ENCODE measurements at places on chromosomes 3 and 15.

GRCh38 chr15:61798631-61799030 lies 261.6 kb downstream of the VPS13C start:
- no peak for DNase-seq

DNA sequence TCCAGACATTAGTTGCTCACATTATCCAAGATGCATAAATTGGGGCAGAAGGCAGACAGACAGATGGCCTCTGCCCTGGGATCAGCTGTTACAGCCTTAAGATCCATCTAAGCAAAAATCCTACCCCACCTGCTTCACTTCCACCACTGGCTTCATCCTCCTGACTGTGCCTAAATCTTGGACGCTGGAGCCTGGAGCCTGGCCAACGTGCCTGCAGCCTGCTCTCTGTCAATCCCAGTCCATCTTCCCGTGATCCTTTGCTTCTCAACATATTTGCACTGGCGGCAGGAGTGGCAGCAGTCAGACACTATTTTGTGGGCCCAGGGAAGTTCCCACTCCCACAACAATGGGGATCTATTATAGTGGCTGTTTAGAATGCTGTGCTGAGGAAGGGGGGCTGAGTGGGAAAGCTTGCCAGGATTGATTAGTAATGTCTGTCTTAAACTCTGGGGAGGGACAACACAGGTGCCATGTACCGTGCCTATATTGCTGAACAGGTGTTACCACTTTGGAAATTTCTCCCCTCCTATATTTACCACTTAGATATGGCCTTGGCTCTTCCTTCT lies 121.2 kb downstream of the MEGF11 start:
- DNase-seq: no peak

DNA sequence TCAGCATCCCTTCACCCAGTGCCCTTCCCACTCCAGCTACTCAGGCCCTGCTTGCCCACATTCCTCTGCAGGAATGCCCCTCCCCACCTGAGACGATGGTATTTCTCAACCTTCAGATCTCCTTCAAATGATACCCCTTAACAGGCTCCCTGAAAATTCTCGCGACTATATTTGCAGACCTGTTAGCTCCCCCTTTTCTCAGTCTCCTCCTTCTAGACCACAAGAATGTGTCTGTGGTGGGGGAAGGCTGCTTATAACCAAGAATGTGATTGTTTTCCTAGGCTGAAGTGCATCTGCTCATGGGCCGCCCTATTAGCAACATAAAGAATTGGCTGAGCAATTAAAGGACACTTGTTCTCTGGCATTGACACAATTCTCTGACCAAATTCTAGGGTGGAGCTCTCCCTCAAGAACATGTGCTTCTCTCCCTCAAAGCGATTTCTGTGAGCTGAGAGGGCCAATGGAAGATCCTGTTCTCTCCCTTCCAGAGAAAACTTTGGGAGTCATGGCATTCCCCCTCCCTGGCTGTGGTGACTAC lies 19.1 kb upstream of the LIMD1 start:
- DNase-seq: no peak

- no peak for DNase-seq
Observed at GRCh38 chr3:45567730-45568172, 26.8 kb upstream of the LIMD1 start.

GRCh38 chr15:36688310-36689011 lies 109.0 kb downstream of the CDIN1 start:
- peak; percentile 10 for DNase-seq

DNA sequence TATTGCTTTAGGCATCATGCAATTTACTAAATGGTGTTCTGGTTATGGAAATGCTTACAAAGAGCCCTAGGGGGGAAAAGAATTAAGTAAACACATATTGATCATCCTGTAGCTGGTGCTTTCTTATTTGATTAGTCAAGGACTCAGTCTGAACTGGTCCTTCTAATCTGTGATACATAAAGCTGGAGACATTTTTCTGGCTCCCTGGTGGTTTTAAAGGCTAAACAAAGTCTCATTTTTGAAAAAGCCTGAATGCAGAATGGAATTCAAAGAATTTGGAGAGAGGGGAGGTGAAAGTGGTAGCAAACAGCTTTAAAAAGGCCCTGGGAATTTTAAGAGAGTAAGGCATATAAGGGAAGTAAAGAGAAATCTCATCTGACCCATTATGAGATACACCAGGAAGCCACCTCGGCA lies 149.7 kb downstream of the RBMS3 start:
- DNase-seq: peak; percentile 13

DNA sequence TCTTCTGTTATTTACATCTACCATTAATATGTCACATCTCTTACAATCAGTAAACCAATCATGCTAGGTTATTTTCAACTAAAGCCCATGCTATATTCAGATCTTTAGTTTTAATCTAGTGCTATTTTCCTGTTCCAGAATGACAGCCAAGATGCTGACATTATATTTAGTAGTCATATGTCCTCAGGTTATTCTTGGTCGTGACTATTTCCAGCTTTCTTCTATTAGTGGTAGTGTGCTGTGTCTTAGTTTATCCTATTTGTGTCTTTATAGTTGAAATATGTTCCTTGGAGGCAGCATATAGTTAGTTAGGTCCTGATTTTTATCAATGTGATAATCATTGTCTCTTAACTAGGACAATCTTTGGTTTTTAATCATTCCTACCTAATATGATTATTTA lies 566.5 kb downstream of the CADM2 start:
- no peak for DNase-seq

- peak; percentile 64 for DNase-seq
Observed at GRCh38 chr3:127456471-127457093, 134.0 kb downstream of the TPRA1 start.

- DNase-seq: peak; percentile 50
Observed at GRCh38 chr3:30286007-30286669, 320.3 kb upstream of the TGFBR2 start.

DNA sequence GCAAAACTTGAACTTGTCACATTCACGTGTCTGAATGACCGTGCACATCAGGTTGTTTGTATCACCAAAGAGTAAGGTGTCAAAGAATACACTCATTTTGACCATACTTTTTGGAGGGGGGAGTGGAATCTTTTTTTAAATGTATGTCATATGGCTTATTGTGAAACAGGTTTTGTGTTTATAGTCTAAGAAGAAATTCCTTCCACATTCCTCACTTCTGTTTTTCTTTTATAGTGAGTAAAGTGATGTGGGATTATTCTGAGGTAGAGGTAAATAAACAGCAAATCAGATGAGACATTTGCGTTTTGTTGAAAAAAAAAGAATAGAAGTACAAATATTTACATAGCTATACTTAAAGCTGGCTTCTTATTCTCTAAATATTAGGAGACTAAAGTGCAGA lies 33.0 kb downstream of the SRP14 start:
- no peak for DNase-seq

DNA sequence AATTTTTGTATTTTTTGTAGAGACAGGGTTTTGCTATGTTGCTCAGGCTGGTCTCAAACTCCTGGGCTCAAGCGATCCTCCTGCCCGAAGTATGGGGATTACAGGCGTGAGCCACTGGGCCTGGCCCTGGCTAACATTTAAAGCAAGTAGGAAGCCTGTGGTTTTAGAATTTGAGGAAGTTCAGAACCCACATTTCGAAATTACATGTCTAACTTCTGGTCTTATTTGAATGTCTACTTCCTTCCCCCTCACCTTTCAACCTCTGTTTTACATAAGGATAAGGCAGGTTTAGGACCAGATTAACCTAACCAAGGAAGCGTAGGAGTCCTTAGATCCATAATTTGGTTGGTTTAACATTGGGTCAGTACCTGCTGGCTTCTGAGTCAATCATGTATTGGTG lies 120.5 kb upstream of the PROK2 start:
- no peak for DNase-seq

- no peak for DNase-seq
Observed at GRCh38 chr3:162094301-162094700, 597.7 kb downstream of the OTOL1 start.

GRCh38 chr15:75639191-75639708 lies 774 bp downstream of the IMP3 start:
- no peak for DNase-seq

DNA sequence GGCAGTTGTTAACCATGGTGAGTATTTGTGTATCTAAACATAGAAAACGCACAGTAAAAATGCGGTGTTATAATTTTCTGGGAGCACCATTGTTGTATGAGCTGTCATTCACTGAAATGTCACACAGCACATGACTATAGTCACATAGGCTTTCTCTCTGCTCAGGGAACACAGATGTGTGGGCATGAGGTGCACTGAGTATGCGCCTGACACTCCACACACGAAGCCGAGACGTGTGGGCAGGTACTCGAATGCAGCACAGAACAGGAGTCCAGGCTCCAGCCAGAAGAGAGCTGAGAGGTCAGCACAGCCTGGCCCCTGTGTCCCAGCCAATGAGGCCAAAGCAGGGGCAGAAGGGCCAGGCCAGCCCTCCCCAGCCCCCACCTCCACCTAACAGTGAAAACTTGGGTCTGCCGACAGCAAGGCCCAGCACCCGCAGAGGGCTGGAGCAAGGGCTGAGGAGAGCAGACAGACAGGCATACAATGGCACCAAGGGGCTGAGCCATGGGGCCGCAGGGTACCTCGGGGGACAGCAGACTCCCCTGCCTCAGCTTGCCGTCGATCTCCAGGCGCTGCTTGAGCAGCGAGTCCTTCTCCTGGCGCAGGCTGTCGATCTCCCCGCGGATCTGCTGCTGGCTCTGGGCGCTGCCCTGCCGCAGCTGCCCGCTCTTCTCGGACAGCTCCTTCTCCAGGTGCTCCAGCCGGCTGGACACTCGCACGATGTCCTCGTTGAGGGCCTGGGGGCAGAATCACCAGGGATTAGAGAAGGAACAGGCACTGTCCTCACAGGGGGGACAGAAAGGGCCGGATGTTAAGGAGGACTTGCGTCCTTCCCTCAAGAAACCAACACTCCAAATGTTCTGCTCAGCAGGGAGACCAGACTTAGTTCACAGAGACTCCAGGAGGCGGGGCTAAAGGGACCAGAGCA lies 24.0 kb downstream of the KIF7 start:
- no peak for DNase-seq

GRCh38 chr15:100338971-100339444 lies 2.8 kb downstream of the ADAMTS17 start:
- peak; percentile 52 for DNase-seq
